ENCODE measurements at places on chromosomes 13 and 19.

- DNase-seq: no peak
Observed at GRCh38 chr13:110597041-110597689, 18.2 kb upstream of the NAXD start.

GRCh38 chr19:14402332-14403144, 16.6 kb downstream of the DDX39A start:
- no peak for DNase-seq

- no peak for DNase-seq
Observed at GRCh38 chr19:6847828-6848200, 39.6 kb upstream of the ADGRE1 start.

DNA sequence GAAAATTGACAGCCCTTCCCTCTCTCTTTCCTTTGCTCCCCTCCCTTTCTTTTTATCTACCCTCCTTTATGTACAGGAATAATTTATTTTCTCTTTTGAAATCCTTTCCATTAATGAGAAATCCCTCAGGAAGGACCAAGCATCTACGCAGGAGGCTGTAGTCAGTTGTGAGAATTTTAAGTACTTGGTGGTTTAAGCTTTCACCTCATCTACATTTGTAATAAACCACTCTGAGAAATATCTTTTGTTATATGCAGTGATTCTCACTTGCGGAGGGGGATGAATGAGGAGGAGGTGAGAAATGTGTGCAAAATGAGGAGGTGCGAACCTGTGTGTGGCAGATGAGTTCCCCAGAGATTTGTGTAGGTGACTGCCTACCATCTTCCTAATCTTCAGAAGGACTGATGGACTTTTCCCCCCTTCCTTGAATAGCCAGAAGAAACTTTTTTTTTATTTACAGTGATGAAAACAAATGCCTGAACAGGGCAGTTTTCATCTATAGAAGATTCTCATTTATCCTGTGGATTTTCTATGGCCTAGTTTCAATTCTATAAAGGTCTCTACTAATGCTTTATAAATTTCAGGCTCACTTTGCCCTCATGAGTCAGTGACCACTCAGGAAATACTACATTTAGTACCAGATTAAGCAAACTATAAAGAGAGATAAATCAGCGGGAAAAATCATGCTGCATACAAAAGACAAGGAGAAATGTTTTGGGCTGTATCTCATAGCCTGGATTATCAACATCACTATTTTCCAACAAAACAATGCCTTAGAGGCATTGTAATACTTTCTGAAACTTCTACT, 118.3 kb downstream of the LHFPL6 start:
- no peak for DNase-seq

GRCh38 chr13:77703408-77703807, 5.9 kb downstream of the SLAIN1 start:
- DNase-seq: no peak

DNA sequence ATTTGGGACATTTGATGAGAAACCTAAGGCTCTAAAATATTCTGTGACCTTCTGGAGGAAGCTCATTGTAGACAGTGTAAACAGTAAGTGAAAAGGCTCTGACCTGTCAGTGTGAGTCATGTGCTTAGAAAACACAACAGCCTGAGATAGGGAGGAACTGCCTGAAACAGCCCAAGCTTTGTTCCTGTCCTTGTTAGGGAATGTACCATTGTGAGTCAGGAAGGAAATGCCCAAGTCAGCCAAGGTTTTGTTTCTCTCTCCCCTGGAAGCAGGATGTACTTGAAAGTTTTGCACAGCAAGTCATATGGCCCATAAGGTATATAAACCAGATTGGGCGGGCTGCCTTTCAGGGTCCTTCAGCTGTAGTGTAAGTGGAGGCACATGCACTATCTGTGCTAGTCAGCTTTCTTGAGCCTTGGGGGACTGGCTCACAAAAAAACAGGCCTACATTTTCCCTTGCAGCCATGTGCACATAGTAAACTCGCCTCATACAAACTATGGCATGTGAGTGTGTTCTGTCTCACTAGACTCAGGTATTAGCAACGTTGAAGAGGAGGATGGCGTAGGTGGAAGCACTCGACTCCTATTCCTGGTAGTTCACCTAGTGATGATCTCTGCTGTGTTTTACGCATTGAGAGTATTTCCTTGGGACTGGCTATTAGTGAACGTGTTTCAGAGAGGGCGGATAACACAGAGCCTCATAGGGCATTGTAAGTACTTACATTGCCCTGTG, 141.2 kb upstream of the KLHL1 start:
- DNase-seq: no peak

DNA sequence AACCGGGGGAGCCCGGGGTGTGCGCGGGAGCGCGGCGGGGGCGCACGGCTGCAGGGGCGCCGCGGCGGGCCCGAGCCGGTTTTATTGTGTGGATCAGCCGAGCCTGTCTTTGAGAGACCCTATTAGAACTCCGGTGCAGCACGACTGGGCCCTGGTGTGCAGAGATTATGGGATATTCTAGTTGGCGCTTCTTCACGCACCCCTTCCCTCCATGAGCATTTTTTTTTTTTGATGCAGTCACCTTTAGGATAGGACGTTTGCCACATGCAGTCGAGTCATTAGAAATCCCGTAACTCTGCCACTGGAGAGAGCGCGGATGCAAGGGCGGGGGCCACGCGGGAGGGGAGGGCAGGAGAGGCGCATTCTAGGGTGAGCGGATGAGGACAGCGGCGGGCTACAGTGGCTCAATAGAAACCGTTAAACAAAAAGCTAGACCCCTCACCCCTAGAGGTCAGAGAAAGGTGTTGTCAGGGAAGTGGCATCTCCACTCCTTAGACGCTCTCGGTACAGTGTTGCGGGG, 3.7 kb downstream of the FGF9 start:
- no peak for DNase-seq

DNA sequence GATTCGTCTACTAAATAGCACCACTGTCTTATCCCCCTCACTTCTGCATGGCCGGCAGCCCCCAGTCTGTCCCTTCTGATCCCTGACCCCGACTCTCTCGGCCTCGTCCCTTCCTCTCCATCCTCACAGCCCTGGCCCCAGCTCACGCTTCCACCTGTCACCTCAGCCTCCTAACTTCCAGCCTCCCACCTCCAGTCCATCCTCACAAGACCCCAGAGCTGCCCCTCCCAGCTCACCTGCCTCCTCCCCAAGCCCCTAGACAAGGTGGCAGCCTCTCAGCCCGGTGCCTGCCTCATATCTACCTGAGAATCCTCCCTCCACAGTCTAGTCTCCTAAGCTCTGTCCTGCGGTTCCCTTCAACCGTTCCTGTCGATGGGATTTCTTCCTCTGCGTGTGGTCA, 10.0 kb downstream of the KCNC3 start:
- DNase-seq: no peak

GRCh38 chr13:68927387-68928026, 1180.1 kb upstream of the ATXN8OS start:
- DNase-seq: no peak

- DNase-seq: no peak
Observed at GRCh38 chr13:28097503-28097902, 2.9 kb downstream of the FLT3 start.

- DNase-seq: no peak
Observed at GRCh38 chr19:1411255-1412191, 4.1 kb downstream of the DAZAP1 start.

- no peak for DNase-seq
Observed at GRCh38 chr13:21777813-21778212, 106.9 kb downstream of the FGF9 start.

DNA sequence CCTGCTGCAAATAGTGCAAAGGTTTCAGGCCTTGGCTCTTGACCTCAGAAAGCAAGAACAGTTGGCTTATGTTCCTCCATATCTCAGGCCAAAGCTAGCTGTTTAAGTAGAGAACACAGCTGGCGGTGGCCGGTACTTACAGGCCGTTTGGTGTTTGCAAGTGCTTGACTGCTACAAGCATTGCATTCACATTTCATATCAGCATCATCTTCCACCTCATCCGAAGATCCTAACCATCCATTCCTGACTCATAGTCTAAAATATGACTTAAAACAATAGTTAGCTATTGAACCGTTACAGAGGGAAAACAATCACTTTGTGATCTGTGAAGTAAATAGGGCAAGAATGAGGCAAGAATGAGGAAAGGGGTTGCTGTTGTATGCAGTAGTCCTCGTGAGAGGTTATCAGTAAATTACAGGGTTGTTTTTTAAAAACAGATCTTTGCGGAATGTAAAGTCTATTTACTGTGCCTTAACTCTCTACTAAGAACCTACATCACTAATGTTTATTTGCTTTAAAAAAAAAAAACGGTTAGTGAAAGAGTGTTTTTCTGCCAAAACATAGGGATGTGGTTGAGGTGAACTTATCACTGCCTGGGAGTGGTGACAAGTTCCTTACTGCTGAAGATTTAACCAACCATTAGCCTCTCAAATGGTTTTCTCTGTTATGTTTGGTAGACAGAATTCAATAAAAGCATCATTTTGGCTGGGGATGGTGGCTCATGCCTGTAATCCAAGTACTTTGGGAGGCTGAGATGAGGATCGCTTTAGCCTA, 21.6 kb upstream of the WDR88 start:
- peak; percentile 33 for DNase-seq

DNA sequence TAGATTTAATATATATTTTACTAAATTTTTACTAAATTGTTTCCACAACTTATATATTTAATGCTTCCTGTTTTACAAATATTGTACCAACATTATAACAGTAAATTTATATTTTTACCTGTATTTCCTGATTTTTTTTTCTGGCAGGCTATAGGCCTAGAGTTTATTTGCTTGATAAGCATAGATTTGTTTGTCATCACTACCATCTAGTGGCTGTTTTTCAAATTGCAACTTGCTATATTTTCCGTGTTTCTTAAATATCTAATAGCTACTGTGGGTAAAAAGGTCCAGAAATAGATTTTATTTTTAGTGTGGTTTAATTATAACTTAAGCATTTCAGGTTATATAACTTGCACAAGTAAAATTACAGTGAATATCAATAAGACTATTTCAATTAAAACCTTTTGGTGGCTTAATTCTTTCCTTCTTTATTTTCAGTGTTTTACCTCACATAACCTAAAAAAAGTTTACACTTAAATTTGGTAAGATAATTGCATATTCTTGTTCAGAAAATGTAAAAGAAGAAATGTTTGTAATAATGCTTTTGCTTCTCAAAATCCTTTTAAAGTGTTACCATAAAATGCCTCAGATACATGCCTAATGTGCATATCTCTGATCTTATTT, 60.6 kb downstream of the NDFIP2 start:
- DNase-seq: peak; percentile 36

DNA sequence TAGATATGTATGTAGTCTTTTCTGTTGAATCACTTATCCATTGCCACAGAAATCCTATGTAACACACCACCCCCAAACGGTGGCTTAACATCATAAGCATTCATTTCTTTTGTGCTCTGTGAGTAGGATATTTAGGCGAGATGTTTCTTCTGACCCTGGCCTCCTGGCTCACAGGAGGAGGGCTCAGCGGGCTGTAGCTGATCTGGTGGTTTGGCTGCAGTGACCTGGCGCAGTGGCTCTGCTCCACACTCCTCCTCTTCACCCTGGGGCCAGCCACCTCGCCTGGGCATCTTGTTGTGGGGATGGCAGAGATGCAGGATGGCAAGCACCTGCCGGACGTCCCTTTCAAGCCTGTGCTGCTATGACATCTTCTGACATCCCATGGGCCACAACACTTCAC, 147.1 kb upstream of the IRS2 start:
- DNase-seq: no peak

- DNase-seq: no peak
Observed at GRCh38 chr19:1840541-1841115, 7.7 kb downstream of the REXO1 start.

DNA sequence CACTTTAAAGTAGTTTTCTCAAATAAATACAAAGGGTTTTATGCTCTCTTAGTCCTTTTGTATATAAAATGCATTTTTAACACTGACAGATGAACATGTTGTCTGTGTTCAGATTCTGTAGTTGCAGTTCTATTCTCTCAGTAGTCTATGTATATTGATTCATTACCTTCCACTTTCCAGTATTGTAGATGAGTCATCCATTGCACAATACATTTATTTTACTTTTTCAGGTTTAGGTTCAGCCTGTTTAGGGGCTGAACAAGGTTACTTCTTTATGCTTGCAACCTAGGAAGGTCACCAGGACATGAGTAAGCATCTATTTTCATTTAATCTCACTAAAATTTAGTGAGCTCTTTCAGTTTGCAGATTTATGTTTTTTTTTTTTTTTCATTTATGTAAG, 173.6 kb downstream of the NALCN start:
- no peak for DNase-seq

DNA sequence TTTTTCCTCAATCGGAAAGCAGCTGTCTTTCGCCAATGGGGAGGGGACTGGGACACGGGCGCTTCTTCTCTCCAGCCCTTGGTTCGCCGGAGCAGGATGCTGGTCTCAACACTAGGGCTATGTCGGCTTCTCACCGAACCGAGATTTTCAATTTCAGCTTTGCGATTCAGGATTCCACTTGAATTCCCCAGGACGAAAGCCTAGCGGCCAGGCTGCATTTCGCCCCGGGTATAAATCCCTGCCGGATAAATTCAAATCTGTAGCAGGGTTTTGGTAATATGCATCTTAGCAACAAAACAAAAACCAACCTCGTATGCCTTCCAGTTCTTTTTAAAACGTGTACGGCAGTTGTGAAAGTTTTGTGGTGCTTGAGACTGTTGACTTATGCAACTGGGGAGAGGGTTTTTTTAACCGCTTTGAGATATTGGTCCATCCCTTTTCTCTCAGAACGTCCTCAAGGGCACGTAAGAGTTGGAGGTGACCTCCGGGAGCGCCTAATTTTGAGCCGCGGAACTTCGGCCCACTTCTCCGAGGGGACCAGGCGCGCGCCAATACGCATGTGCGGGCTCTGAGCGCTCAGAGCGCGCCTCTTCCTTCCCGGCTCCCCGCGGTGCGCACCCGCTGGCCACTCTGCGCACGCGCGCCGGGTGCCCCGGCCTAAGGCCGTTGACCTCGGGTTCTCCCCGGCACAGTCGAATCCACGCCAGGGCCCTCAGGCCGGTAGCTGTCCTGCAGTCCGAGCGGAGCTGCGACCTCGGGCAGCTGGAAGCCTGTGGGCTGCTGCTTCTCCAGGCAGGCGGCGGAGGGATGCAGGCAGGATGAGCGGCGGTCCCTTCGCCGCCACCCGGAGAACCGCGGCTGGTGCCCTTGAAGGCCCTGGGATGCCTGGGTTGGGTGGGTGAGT, 7.6 kb downstream of the POU4F1 start:
- DNase-seq: no peak

DNA sequence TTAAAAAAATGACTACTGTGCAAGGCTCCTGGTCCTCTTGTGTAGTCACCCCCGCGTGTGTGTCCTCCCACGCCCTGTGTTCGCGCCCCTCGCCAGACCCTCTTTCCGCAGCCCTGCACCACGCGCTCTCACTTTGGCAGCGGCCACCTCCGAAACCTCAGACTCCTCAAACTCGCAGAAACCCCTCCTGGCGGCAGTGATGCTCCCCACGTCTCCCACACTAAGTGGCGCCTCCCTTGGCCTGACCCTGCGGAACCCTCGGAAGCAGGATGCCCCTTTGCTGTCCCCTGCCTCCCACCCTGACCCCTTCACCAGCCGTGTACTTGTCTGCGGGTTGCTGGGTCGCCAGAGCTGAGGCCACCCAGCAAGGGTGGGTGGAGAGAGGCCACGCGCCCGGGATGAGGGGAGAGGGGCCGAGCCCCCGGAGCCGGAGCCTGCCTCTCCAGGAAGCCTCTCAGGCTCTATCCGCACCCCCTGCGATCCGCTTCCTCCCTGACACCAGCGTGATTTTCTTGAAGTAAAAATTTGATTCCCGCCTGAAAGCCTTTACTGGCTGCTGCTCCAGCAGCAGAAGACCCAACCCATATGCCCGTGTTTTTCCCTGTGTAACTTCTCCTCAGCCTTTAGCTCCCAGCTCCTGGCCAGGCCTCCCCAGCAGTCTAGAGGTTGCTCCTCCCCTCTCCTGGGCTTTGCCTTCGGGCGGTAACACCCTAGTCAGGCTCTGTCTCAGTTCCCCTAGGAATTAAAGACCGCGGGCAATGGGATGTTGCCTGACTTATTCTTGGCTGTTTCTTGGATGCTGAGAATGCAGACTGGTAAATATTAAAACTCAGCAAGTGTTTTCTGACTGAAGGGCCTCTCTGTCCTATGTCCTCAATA, 55.2 kb downstream of the MIPEP start:
- no peak for DNase-seq
